Subcutaneous adipose tissue (tissue), 4 donors: ENCODE measurements at places on chromosomes 13 and 19. TPM values are rescaled to one million over a fixed set of nuclear protein-coding genes. Genes with fewer than 3 reads are reported as not detected.

Gene GRWD1
- total RNA-seq = 14.4 TPM

Gene CEACAM4
- total RNA-seq = 3.6 TPM

Gene ZNF446
- total RNA-seq = 9.0 TPM

Gene CPAMD8
- total RNA-seq = 37.2 TPM

Gene THSD8
- 1.3 TPM for total RNA-seq

Gene MCEMP1
- total RNA-seq = 8.5 TPM

Gene JSRP1
- not detected for total RNA-seq

Gene ICAM5
- total RNA-seq = 0.38 TPM

Gene CEBPA
- 114 TPM for total RNA-seq

Gene CACNG6
- total RNA-seq = not detected

Gene ADAMTSL5
- not detected for total RNA-seq

Gene KBTBD7
- total RNA-seq = 6.1 TPM

Gene KLK15
- total RNA-seq = not detected

Gene CNN1
- 9.3 TPM for total RNA-seq

Gene EDNRB
- 103 TPM for total RNA-seq

Gene ZNF100
- total RNA-seq = 11.4 TPM

Gene CCL25
- total RNA-seq = not detected

Gene ANGPTL8
- total RNA-seq = 26.8 TPM

Gene MBD3L2
- not detected for total RNA-seq

Gene AP2S1
- total RNA-seq = 126 TPM

Gene ZIK1
- total RNA-seq = 4.9 TPM

Gene KIR3DL2
- total RNA-seq = not detected

Gene TTYH1
- not detected for total RNA-seq

Gene CYP4F11
- not detected for total RNA-seq

Gene TUBB4A
- not detected for total RNA-seq

Gene IGFL2
- total RNA-seq = not detected

Gene FSD1
- total RNA-seq = not detected

Gene CEACAM16
- total RNA-seq = not detected

Gene RNF113B
- total RNA-seq = not detected

Gene ZNF584
- total RNA-seq = 4.7 TPM

Gene ZNF829
- 2.3 TPM for total RNA-seq

Gene KCNC3
- total RNA-seq = 0.16 TPM

Gene TEX101
- not detected for total RNA-seq

Gene LILRA2
- 4.9 TPM for total RNA-seq

Gene NTF4
- total RNA-seq = not detected

Gene PBX4
- total RNA-seq = 2.8 TPM

Gene ZNF841
- 18.7 TPM for total RNA-seq

Gene GPR12
- 0.44 TPM for total RNA-seq

Gene EPSTI1
- total RNA-seq = 17.5 TPM

Gene OR7D2
- total RNA-seq = not detected

Gene TEX26
- total RNA-seq = not detected

Gene PEAK3
- 0.75 TPM for total RNA-seq

Gene KLK7
- 1.5 TPM for total RNA-seq

Gene COG3
- total RNA-seq = 32.1 TPM

Gene ERICH4
- not detected for total RNA-seq

Gene SLC25A30
- total RNA-seq = 18.3 TPM

Gene ZNF98
- total RNA-seq = 0.17 TPM

Gene CD79A
- not detected for total RNA-seq

Gene C19orf67
- not detected for total RNA-seq

Gene TMEM205
- total RNA-seq = 156 TPM

Gene KLK6
- not detected for total RNA-seq

Gene FLT1
- 29.9 TPM for total RNA-seq

Gene ATF5
- 20.3 TPM for total RNA-seq
